ENCODE measurements at places on chromosomes 5 and 9.

- DNase-seq = no peak
Observed at GRCh38 chr9:31210978-31211570, 1173.4 kb upstream of the ACO1 start.

GRCh38 chr9:114005371-114006154, 72.5 kb downstream of the AMBP start:
- DNase-seq = no peak

GRCh38 chr5:72222521-72222920, 97.5 kb downstream of the MRPS27 start:
- DNase-seq = no peak

DNA sequence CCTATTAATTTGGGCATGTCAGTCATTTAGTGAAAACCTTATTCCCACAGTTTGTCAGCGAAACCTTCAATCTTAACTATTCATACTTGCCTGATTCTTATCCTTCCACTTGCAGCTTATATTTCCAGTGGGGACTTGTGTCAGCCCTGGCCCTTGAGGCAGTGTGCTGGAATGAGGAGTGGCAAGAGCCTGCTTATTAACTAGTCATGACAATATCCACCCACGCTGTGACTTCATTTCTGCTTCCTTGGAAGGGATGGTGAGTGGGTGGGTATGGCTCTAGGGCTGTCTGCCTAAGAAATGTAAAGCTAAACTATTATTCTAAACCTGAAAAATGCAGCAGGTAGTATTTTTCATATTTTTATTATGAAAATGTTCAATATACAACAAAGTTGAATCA, 34.0 kb upstream of the LURAP1L start:
- no peak for DNase-seq

GRCh38 chr5:148491015-148491792, 107.4 kb downstream of the FBXO38 start:
- no peak for DNase-seq

GRCh38 chr5:78961743-78962142, 23.4 kb downstream of the ARSB start:
- DNase-seq = no peak

- peak; percentile 81 for DNase-seq
Observed at GRCh38 chr5:125409234-125409860, 662.9 kb upstream of the ZNF608 start.

GRCh38 chr9:95225726-95226106, 91.8 kb downstream of the FANCC start:
- no peak for DNase-seq

DNA sequence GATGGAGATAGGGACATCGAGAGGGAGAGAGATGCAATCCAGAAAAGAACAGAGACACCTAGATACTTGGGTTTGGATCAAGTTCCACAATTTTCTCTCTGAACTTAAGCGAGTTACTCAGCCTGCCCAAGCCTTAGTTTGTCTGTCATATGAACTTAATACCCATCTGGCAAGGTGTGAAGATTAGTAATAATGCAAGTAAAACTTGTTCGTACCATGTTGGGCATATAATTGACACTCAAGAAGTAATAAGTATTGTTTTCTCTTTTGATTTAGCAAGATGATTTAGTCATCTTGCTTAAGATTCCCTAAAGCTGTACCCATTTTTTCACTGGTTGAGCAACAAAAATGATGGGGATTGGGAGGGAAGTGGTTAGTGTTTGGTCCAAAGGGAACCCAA, 7.5 kb downstream of the RABGAP1 start:
- DNase-seq = no peak

DNA sequence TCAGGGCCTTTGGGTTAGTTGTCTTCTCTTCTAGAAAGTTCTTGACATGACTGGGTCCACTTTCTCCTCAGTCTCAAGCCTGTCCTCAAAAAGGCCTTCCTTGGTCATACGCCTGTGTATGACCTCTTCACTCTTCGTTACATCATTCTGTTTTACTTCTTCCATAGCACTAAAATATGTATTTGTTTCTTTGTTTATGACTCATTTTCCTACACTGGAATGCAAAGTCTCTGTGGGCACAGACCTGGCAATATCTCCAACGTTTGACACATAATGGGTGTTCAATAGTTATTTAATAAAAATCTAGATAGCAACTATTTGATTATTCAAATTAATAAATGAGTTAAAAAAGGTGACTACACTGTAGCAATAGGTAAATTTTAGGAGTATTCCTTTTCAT, 85.1 kb downstream of the YIPF5 start:
- DNase-seq = no peak

DNA sequence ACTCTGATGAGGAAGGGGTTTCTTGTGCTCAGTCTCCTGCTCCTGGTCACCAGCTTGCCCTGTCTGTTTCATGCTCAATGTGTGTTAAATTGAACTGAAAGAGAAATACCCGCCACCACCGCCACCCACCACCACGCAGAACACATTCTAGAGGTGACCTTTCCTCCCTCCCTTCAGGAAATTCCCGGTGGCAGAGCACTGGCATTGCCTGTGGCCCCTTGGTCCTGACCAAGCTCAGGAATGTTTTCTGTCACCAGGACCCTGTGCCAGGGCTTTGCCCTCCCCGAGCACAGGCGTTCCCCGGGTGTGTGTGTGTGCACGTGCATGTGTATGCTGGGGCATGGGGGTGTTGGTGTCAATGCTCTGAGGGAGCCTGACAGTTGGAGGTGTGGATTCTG, 10.2 kb upstream of the SLC25A51 start:
- no peak for DNase-seq

- no peak for DNase-seq
Observed at GRCh38 chr5:55777332-55777731, 39.5 kb downstream of the DDX4 start.

GRCh38 chr9:36416890-36417289, 16.8 kb upstream of the RNF38 start:
- no peak for DNase-seq

GRCh38 chr5:15073453-15073852, 201.9 kb upstream of the ANKH start:
- DNase-seq = no peak

GRCh38 chr5:169404223-169404622, 103.3 kb upstream of the SLIT3 start:
- no peak for DNase-seq

- DNase-seq = no peak
Observed at GRCh38 chr9:113373256-113373655, 3.5 kb downstream of the HDHD3 start.

DNA sequence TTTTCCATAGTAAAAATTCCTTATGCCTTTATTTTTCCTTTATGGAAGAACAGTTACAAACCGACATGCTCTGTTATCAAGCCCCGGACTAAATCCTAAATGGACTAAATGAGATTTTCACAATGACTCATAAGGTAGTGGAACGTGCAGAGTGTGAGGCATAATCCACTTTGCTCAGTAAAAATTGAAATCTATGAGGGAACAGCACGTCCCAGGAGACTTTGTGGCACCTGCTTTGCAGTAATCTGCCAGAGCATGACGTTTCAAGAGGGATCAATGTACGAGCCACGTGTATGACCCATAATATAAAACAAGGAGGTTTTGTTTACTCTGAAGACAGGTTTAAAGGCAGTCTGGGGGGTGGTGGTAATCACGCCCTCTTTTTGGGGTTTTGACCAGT, 83.8 kb upstream of the GNA14 start:
- peak; percentile 89 for DNase-seq

- DNase-seq = no peak
Observed at GRCh38 chr9:81832571-81833285, 95.5 kb upstream of the SPATA31D4 start.

- DNase-seq = peak; percentile 36
Observed at GRCh38 chr9:4382722-4383317, 83.0 kb upstream of the GLIS3 start.

GRCh38 chr5:88602584-88602983, 280.4 kb downstream of the MEF2C start:
- DNase-seq = no peak

- DNase-seq = no peak
Observed at GRCh38 chr5:59605915-59606314, 287.6 kb downstream of the PDE4D start.

DNA sequence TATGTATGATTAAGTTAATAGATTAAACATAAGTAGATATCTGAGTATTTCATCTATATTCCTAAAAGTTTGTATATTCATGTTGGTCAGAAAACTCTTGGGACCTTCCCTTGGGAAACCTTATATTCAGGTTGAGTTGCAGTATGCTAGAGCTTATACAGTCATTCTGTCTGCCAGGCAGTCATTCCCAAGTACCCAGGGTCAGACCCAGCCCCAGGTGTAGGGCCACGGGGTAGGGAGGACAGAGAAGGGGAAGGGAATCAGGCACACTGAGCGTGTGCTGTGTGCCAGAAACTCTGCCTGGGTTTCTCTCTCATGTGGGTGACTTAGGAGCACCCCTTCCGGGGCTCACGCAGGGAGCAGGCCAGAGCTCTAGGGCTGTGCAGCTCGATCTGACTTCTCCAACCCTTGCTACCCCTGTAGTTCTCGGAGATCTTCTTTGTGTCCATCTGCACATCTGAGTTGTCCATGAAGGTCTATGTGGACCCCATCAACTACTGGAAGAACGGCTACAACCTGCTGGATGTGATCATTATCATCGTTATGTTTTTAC, 28.2 kb downstream of the CATSPER3 start:
- DNase-seq = no peak

GRCh38 chr5:175700991-175701390, 43.1 kb downstream of the HRH2 start:
- DNase-seq = peak; percentile 2

DNA sequence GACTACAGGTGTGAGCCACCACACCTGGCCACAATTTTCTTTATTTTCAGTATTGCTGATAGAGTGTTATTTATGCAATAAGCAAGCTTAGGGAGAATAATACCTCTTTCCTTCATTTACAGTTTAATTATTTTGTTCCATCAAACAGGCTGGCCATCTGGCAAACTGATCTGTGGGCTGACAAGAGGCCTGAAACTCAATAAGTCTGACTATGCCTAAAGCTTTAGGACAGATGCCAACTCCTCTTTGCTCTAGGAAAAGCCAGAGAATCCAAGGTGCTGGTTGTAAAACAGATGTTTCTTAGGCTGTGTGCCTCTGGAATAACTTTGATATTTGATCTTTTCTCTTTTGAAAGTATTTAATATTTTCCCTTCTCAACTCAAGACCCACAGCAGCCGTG, 98.4 kb downstream of the TARS1 start:
- DNase-seq = no peak

GRCh38 chr5:53035868-53036381, 46.8 kb downstream of the ITGA2 start:
- no peak for DNase-seq

DNA sequence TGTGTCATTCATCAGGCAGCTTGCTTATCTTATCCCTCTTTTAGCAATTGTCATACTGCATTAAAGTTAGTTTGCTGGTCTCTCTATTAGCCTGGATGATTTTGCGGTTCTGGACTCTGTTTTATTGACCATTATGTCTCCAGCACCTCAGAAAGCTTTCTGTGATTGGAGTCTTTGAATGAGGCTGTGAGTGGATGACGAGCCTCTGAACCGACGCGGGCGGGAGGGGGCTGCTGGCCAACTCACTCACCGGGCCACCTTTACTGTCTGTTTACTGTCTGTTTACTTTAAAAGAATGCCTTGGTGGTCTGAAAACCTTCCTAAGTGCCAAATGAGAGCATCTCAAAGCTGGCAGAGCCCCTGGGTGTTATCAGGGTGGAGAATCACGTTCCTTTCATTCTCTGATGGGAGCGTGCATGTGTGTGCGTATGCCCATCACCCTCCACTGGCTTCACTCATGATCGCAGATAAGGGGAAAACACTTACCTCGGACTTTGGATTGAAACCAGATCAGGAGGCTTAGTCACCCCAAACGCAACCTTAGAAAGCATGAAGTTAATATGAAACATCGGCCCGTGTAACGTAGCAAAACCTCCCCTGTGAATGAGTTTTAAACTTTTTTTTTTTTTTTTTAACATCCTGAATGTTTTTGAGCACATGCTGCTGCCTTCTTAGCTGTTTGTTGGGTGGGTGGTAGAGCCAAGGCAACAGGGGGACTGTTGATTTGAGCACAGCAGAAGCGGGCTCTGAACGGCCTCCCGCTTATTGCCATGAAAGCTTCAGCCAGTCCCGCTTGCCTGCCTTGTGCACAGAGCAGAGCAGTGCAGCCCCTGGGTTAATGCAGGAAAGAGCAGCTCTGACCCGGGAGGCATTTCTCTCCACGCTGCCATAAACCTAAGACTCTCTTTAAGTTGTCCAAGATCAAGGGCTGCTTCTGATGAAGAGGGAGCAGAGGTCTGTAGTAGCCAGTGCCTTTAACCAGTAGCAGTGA, 173.6 kb downstream of the GADD45G start:
- no peak for DNase-seq

DNA sequence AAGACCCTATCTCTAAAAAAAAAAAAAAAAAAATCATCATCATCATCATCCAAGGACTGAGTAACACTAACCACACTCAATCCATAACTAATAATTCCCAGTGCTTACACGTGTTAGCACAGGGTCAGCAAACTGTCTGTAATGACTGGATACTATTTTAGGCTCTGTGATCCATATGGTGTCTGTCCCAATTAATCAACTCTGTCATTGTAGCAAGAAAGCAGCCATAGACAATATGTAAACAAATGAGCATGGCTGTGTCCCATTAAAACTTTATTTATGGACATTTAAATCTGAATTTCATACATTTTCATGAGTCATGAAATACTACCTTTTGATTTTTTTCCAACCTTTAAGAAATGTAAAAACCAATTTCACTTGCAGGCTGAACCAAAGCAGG, 148.4 kb downstream of the SIL1 start:
- DNase-seq = no peak

GRCh38 chr5:134794082-134794481, 35.5 kb downstream of the DDX46 start:
- no peak for DNase-seq

DNA sequence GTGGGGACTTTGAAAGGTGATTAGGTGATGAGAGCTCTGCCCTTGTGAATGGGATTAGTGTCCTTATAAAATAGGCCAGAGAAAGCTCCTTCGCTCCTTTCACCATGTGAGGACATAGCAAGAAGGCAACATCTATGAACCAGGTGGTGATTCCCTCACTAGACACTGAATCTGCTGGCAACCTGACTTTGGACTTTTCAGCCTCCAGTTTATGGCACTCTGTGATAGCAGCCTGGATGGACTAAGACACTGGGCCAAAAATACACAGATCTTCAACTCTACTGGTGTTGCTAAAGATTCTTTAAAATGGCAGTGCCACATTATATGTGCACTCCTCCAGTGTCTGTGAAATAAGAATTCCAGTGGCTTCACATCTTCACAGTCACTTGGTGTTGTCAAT, 41.2 kb upstream of the COL15A1 start:
- no peak for DNase-seq

DNA sequence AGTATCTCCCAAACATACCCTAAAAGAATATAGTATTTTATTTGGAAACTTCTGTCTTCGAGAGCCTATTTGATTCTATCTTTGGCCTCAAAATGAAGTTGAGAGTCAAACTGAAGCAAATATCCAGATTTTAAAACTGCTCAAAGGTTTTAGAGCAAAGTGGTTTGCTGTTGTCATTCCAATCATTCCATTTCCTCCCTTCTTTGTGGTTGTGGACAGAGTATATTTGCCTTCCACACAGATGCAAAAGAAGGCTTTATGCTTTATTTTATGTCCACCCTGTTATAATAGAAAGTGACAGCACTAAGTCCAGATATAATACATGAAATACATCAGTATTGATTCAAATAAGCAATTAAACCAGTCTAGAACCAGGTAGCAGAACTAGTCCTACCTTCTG, 12.4 kb downstream of the GZMK start:
- DNase-seq = no peak

GRCh38 chr5:149273237-149273636, 1.6 kb downstream of the AFAP1L1 start:
- no peak for DNase-seq

- no peak for DNase-seq
Observed at GRCh38 chr9:91312717-91313325, 48.9 kb downstream of the AUH start.

GRCh38 chr5:43627028-43627427, 24.0 kb downstream of the NNT start:
- DNase-seq = peak; percentile 18
